Activated CD4-positive, alpha-beta T cell treated with anti-CD3 and anti-CD28 coated beads, Interleukin-2, amount 10 ng/mL, durations not matched to agents 7 days and 5 days (primary cell): ENCODE measurements at places on chromosomes 13 and 19. TPM values are rescaled to one million over a fixed set of nuclear protein-coding genes. Genes with fewer than 3 reads are reported as not detected.

SULT2A1 gene
- not detected for total RNA-seq

DZIP1 gene
- 0.15 TPM for total RNA-seq

- no peaks in the 10 kb centered on the region for H3K4me1 ChIP-seq
- peaks cover 4% of the 10 kb centered on the region for H3K27me3 ChIP-seq
- H3K36me3 ChIP-seq: no peaks in the 10 kb centered on the region
- H3K27ac ChIP-seq: no peak overlapping the region
Observed at GRCh38 chr13:42733046-42733445, 48.3 kb upstream of the FAM216B start.

GRCh38 chr13:112124141-112124540 is 57.2 kb downstream of the SOX1 start:
- H3K36me3 ChIP-seq: no peaks in the 10 kb centered on the region
- no peak overlapping the region for H3K27ac ChIP-seq
- H3K27me3 ChIP-seq: no peaks in the 10 kb centered on the region
- no peaks in the 10 kb centered on the region for H3K4me1 ChIP-seq

INAFM1 gene
- total RNA-seq: 12.8 TPM

DNA sequence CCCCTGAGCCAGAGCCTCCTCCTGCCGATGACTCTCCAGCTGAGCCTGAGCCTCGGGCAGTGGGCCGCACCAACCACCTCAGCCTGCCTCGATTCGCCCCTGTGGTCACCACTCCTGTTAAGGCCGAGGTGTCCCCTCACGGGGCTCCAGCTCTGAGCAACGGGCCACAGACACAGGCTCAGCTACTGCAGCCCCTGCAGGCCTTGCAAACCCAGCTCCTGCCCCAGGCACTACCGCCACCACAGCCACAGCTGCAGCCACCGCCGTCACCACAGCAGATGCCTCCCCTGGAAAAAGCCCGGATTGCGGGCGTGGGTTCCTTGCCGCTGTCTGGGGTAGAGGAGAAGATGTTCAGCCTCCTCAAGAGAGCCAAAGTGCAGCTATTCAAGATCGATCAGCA is 3.6 kb downstream of the KMT2B start:
- DNase-seq: no peak
- H3K4me3 ChIP-seq: no peak overlapping the region
- peak overlapping the region; percentile 19 for H3K27ac ChIP-seq

LILRA2 gene
- not detected for total RNA-seq

- peaks cover 27% of the 10 kb centered on the region for H3K36me3 ChIP-seq
- no peaks in the 10 kb centered on the region for H3K27me3 ChIP-seq
- peaks cover 10% of the 10 kb centered on the region for H3K4me1 ChIP-seq
- H3K27ac ChIP-seq: no peak overlapping the region
- no peak overlapping the region for H3K4me3 ChIP-seq
Observed at GRCh38 chr19:12872255-12872654, 9.0 kb downstream of the DNASE2 start.
